ENCODE measurements at places on chromosomes 6 and 20.

DNA sequence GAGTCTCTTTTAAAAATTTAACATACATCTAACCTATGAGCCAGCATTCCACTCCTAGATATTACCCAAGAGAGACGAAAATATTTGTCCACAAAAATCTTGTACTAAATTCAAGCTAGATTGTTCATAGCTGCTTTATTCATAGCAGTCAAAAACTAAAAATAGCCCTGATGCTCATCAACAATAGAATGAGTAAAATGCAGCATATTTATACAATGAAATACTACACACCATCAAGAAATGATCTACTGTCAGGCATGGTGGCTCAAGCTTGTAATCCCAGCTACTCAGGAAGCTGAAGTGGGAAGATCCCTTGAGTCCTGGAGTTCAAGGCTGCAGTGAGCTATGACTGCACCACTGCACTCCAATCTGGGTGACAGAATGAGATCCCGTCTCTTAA, 22.0 kb upstream of the SRC start:
- no peak for DNase-seq

DNA sequence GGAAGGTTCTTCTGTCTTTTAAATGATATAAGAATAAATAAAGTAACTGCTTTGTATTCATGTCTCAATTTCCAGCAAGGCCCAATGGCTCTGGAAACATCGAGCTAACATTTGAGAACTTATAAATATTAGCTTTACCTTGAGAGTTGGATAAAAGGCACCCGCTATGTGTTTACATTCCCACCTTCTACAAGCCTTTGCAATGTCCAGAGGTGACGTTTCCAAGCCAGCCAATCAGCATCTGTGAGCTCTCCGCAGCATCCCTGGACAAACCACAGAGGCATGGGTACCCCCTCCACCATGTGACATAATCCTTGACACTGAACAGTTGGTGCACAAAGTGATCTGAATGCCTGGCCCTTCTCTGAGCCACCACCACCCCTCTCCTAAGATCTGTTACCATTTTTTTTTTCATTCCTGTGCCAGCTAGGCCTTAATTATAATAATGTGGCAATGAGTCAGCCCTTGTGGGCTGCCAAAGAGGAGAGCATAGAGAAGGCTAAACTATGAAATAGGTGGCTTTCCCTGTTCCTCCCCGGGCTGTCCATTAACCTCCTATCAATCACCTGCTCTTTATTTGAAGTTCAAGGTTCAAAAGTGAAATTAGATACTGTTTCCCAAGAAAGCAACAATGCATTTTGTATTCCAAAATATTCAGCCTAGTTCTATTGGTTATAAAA, 4.1 kb downstream of the CBLN4 start:
- no peak for DNase-seq

- no peak for DNase-seq
Measured at GRCh38 chr20:30815577-30816181, 441.8 kb upstream of the DEFB115 start.

- DNase-seq = no peak
Measured at GRCh38 chr6:37170273-37171200, 585 bp downstream of the PIM1 start.

DNA sequence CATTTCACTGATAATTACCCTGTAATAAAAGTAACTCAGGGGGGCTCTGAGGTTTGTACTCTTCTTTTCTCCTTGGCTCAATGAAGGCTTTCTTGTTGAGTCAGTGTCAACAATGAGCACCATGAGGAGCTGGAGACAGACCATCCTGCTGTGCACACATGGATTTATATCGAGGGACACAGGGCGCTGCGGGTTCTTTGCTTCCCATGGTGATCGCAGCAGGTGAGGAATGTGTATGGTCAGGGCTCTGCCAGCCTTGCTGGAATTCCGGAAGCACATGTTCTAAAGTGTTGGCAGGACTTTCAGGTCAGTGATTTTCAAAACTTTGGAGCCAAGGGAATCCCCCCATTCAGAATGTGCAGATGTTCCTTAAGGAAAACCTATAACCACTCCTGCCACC, 27.1 kb downstream of the SMOC2 start:
- DNase-seq = no peak

- DNase-seq = no peak
Measured at GRCh38 chr6:28334286-28335039, 1.5 kb downstream of the ZSCAN31 start.

DNA sequence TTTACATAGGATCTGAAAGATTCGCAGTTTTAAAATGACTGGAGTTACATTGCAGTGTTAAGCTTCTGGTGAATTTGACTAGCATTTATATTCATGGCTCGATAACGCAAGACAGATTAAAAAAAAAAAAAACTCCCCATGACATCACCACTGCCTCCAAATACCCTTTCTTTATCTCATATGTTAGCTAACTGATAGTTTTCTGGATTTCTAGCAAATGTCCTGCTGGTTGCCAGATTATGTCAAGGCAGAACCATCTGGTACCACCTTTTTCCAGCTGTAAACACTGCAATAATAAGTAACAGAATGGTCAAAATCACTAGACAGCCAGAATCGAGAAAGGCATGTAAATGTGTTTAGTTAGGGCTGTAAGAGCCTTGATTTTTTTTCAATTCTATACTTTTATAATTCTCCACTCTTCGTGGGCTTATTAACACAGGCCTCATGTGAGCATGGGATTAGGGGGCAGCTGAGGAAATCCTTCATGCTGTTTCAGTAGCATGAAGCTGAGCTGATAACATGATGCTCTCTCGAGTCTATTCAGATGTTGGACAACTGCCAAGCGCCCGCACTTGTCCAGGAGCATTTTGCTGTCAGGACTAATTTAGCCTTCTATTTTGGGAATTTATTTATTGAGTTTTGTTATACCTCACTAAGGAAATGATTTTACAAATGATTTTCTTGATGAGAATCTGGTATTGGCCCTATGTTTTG, 166.0 kb upstream of the SCGN start:
- no peak for DNase-seq

DNA sequence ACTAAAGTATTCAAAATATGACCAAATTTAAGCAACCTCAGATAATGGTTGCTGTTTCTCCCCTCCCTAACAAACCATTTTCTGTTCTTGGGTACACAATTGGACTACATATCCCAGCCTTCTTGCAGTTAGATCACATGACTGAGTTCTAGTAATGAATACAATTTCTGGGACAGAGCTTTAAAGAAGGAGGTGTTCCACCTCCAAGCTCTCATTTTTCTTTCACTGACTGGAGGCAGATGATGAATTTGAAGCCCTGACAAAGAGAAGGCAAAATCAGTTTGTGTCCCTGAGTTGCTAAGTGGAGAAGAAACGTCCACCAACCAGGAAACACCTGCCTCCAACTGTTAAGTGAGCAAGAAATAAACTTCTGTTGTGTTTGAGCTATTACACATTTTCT, 117.2 kb downstream of the LCA5 start:
- no peak for DNase-seq

- no peak for DNase-seq
Measured at GRCh38 chr6:156068881-156069280, 613.2 kb upstream of the NOX3 start.

GRCh38 chr20:24277196-24277595, 192.2 kb upstream of the SYNDIG1 start:
- no peak for DNase-seq

DNA sequence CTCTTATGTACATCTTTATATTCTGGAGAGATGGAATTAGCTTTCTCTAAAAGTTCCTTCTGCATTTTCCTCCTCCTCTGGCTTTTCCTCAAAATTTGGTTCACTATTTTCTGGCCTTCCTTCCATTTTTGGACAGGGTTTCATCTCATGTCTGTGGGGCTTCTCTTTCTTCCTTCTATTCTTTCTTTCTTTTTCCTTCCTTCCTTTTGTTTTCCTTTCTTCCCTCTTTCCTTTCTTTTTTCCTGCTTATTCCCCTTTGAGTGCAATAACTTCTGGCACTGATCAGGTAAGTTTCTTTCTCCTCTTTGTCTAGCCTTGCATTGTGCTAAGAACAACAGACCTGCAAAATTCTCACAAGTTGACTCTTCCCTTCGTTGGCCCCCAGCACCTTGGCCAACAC, 5.5 kb upstream of the ATRN start:
- no peak for DNase-seq

- no peak for DNase-seq
Measured at GRCh38 chr6:167350275-167350696, 25.4 kb downstream of the TTLL2 start.

- DNase-seq = no peak
Measured at GRCh38 chr6:168542301-168542700, 101.3 kb downstream of the SMOC2 start.

GRCh38 chr6:133837801-133838349, 51.0 kb upstream of the TCF21 start:
- DNase-seq = peak; percentile 68

DNA sequence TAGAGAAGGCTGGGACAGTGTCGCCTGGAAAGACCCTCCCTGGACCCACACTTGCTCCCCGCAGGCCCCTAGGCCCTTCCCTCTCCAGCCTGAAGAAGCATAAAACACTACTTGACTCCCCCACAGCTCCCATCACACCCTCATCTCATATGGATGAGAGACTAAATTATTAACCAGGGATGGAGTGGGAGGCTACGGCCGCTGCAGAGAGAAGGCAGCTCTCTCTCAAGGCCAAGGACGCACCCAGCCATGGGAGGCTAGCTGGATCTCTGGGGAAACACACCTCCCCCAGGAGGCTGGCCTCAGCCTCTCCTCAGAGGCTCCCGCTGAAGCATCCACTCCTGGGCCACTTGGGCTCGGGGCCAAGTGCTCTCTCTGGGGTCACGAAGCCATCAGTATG, 102.5 kb downstream of the GRM4 start:
- DNase-seq = no peak

DNA sequence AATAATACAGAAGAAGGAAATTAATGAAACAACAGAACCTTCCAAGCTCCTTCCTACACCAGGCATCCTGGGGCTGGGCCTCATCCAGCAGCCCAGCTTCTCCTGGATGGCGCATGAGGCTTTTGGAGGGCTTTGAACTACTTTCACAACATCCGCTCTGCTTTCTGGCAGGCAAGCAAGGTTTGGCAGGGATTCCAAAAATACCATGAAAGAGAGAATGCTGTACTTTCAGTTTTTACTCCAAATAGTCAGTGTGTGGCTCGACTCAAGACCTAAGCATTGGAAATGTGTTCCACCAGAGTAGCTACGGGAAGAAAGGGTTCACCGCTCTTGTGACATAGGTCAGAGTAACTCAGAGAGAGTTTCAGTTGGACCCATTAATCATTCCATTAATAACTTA, 125.4 kb downstream of the OPRM1 start:
- no peak for DNase-seq

DNA sequence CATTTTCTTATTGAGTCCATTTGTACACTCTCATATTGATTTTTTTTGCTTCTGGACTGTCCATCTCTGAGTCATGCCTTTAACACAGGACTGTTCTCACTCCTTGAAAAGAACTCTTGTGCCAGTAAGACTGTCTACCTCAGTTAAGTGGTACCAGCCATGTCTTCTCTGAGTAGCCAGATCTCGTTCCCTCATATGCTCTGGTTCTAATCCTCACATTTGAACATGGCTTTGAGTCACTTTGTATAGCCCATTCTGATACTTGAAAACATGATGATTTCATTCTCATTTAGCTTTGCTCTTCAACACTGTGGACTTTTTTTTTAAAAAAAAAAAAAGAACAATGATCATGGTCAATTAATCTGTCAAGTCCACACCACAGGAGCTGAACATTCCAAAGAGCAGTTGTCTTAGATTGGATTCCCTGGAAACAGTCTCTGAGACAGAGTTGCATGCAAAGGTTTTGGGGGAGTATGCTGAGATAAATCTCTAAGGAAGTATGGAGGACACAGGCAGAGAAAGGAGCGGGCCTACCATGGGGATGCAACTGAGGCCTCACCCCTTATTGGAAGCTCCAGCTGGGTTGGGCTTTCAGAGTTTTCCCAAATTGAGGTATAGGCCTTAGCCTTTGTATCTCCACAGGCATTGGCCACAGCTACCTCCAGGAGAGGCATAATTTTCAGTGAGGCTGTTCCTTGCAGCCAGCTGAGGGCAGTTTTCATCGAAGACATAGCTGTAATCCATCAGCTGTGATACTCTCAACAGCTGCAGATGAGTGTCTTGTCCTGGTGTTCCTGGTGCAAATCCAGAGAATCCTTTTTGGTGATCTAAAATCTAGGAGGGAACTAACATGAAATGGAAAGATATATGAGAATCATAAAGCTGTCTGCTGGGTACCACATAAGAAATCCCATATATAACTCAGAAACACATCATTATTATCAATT, 6.0 kb upstream of the PTCHD4 start:
- DNase-seq = no peak

- DNase-seq = no peak
Measured at GRCh38 chr6:113149511-113149910, 707.6 kb upstream of the MARCKS start.

GRCh38 chr6:109498936-109499335, 15.9 kb upstream of the ZBTB24 start:
- DNase-seq = no peak

DNA sequence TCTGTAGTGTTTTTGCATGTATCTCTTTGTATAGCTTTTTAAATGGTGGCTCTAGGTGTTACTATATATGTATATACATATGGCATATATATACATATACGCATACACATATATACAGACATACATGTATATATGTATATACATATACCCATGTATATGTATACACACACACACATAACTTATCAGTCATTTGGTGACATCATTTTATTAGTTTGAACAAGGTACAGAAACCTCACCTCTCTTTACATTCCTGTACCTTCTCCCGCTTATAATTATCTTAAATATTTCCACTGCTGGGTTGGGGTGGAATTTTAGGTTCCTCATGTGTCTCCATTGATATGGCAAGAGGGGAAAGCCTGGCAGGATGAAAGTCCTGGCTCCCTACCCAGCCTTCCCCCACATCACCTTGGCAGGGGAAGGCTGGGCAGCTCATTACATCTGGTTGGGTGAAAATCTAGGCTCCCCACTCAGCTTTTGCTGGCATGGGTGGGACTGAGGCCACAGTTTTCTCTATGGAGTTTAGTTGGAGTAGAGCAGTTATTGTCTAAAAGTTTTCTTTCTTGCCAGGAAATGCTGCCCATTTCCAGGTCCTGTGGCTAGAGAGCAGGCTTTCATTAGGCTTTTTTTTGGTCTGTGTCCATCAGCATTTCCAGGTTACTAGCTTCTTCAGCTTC, 7.6 kb downstream of the GLO1 start:
- DNase-seq = no peak

DNA sequence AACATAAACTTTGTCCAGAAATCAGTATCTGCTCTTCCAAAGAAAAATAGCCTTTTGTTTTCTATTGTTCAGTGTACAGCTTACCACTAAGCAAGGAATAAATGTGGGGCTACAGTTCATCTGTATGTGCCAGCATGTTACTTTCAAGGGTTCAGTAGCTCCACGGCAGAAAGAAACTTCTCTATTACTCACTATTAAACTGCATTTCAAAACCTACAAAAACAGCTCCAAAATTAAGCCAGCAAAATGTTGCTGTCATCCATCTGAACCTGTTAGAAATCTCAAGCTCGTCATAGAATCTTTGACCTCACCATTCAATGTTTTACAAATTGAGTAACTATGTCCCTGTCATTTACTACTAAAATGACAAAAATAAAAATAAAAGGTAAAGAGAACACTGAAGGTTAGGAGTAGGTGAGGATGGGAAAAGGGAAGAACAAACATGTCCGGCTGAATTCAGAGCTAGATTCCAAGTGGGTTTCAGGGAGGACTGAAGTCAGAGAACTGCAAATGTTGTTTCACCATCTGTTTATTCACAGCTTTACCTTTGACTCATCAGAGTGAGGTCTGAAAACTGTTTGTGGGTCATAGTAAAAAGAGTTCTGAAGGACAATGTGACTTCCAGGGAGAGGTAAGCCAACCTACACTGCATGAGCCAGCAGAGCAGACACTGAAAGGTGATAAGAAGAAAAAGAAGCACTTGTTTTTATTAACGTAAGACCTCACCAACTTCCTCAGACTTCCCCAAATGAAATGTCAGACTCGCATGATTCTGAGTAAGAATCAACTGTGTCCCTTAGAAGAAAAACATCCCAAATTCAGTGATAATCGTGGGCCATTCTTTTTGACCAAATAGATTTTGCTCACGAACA, 62.0 kb downstream of the ATXN1 start:
- no peak for DNase-seq

All from HCT116 (cell line).